ENCODE measurements at places on chromosomes 4 and X. TPM values are rescaled to one million over a fixed set of nuclear protein-coding genes. Genes with fewer than 3 reads are reported as not detected.

- no peak for DNase-seq
These were observed 38.2 kb downstream of the HPGDS start for GRCh38 chr4:94304365-94304971.

AR gene
- 3.3 TPM for total RNA-seq

USP17L21 gene
- total RNA-seq: not detected

- DNase-seq: no peak
These were observed 101.2 kb downstream of the CBR4 start for GRCh38 chr4:168908851-168909273.

- no peak for DNase-seq
These were observed 295.3 kb downstream of the PDGFC start for GRCh38 chr4:156676116-156676851.

DNA sequence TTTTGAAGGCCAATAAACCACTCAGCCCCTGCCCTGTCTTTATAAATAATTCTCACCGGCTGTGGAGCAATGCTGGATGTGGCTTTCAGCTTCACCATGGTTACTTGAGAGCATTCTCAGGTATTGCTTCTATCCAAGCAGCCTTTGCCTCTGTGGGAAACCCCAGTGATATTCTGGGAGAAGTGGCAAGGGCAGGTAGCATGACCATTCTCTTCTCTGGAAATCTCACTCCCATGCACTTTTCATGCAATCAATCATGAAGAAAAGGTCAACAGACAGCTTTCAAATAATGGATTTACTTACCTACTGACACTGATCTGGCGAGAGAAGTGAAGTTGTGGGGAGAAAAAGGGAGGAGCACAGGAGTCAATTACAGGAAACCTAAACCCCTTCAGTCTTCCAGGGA, 49.5 kb downstream of the UNC5C start:
- no peak for DNase-seq

GRCh38 chr4:38684951-38685844, 21.2 kb downstream of the KLF3 start:
- no peak for DNase-seq

DNA sequence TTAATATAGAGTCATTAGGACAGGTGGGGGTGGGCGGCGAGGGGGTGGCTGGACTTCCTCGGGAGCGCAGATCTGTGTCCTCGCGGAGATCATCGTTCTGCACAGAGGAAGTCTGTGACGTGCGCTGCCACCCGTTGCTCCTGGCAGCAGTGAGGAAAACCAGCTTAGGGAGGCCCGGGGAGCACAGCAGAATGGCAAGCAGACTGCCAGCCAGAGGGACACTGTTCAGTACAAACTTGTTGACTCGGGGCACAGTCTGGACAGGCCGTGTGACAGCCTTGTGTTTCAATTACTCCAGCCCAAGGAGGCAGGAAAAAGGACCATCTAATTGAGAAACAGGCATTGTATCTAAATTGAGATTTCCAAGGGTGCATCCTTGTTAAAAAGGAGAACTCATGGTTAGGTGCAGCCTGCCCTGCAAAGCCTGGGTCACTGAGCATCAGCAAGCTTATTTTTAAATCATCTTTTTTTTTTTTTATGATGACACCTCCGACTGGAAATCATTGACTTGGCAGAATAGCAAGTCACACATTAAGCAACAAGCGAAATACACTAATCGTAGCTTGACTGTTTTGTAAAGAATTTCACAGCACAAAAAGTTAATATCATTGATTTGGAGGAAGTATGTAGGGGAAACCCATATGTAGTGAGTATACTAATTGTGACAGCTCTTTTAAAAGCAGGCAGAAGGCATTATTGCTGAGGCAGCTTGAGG, 512.0 kb upstream of the FAT1 start:
- no peak for DNase-seq

GRPR gene
- total RNA-seq: 0.17 TPM

DNA sequence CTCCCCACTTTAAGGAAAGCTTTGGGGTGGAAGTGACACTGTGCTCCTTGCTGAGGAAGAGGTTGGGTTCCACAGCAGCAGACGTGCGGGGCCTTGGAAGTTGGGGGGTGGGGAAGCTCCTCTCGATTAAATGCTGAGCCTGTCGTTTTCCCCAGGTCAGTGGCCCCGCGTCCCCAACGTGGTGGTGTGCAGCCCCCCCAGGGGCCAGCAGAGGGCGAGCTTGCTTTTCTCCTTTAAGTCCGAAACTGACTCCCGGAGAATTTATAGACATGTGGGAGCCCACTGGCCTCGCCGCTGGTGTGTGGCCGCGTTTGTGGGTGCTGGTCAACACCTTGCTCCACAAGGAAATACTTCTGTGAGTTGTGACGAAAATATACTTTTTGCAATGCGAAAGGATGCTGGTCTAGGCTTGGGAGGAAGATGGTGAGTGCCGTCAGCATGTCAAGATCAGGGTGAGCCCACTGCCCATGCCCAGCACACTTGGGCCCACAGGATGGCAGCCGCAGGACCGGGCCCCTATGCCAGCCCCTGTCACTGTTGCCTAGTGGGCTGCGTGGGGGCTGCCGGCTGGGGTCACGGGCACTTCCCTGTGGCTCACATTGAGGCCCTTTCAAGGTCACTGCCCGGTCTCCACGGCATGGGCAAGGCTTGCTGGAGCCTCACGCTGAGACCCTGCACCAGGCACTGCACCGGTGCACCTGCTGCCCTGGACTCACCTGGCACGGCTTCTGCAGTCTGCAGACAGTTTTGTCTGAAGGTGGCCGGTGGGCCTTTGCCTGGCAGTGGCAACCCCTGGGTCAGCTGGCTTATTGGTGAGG, 9.4 kb downstream of the UVSSA start:
- DNase-seq: no peak

SPANXB1 gene
- not detected for total RNA-seq

- no peak for DNase-seq
These were observed 991.4 kb downstream of the ARAP2 start for GRCh38 chr4:35252866-35253265.

- no peak for DNase-seq
These were observed 1.6 kb downstream of the GRIA3 start for GRCh38 chrX:123185721-123186120.

GRCh38 chrX:6968231-6968630, 179.3 kb upstream of the STS start:
- DNase-seq: no peak

DNA sequence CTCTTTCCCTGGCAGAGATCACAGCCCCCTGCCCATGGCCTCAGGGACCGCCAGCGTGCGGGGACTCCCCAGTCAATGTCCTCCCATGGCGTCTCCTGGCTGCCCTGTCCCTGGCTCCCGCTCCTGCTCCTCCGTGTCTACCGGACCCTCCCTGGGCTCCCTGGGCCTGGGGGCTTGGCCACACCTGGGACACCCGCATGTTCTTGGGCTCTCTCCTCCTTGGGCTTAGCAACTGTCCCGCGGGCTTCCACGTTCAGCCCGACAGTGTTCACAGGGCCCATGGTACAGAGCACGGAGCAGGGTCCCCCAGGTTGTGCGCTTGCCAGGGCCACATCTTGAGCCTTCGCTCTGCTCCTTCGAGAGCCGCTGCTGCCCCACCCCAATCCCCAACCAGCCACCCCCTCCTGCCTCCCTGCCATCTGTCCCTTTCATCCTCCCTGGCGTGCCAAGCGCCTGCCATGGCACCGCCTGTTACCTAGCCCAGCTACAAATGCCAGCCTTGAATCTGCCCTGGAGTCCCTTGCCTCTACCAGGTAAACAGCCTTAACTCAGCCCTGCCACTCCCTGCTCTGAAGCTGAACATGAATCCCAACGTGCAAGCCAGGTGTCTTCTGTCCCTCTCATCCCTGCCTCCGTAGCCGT, 3.9 kb downstream of the AVPR2 start:
- DNase-seq: peak; percentile 90

- DNase-seq: no peak
These were observed 1.0 kb upstream of the DAPP1 start for GRCh38 chr4:99815597-99816011.

- peak; percentile 19 for DNase-seq
These were observed 246.7 kb upstream of the DIPK2B start for GRCh38 chrX:45447331-45447730.

KDR gene
- total RNA-seq: 0.67 TPM

DNA sequence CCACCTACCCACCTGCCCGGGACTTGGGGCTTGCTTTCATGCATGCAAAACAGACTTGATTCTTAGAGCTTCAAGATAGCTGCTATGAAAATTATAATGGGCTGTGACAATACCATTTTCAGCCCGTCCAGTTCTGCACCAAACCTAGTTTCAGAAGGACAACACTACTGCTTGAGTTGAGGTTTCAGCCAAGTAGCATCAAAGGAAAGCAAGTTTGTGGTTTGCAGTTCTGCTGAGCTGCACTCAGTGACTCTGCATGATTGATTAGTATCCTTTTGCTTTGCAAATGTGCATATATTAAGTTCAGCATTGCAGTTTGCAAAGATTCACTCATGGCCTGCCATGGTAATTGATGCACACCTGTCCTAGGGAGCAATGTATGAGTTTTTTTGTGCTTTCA, 442.7 kb downstream of the RPA4 start:
- no peak for DNase-seq

DNA sequence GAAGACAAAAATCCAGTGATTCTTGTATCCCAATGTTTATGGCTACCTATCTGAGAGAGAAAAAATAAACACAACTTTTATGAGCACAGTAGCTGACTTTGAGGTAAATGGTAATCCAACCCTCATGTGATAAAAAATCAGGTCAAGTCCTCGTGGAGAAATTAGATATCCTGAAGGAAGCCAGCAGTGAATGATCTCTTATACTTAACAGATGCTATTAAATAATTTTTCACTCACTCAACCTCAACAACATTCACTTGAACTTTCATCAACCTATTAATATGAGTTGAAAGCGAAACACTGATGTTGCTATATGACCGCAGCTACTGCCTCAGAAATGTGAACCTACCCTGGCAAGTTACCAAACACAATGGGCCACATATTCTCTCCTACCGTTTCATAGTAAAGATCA, 105.4 kb downstream of the GPC3 start:
- no peak for DNase-seq

DNA sequence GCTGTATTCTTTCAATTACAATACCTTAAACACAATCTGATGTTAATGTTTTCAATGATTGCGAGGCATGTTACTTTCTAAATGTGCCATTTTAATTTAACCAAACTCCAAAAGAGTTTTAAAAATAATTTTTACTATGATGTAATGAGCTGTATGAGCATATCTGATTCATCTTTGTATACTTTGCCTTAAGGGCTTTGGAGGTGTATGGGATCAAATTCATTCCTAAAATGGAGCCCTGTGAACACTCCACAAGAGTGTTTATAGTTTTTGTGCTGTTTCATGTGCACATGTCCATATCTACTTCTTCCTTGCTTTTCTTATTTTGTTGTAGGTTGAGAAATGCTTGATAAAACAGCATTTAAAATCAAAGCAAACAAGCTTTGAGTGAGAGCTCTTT, 82.4 kb downstream of the ATP10D start:
- no peak for DNase-seq

DNA sequence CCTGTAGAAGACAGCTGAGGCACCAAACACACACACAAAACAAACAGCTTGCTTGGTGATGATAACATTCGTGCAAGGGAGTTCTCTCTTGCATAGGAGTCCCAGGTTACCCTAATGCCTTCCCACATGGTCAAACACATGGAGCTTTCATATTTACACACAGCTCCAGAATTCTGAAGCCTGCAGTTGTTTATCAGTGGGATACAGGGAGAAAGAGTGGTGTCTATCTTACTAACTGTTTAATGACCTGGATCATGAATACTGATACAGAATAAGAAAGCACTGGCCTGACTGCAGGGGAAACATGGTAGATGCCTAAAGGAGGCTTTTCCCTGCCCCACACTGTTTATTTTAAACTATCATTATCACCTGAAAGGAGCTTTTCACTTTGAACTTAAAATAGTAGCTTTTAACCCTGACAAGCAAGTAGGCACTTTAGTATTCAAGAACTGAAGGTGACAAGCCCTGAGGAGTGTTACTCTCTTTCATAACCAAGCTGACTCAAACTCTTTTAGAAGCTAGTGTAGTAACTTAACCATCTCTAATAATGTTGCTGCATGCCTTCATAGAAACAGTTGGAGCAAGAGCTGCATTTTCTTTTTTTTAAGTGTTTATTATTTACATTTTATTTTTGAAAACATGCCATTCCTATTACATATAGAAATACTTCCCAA, 15.6 kb downstream of the TET2 start:
- no peak for DNase-seq

DNA sequence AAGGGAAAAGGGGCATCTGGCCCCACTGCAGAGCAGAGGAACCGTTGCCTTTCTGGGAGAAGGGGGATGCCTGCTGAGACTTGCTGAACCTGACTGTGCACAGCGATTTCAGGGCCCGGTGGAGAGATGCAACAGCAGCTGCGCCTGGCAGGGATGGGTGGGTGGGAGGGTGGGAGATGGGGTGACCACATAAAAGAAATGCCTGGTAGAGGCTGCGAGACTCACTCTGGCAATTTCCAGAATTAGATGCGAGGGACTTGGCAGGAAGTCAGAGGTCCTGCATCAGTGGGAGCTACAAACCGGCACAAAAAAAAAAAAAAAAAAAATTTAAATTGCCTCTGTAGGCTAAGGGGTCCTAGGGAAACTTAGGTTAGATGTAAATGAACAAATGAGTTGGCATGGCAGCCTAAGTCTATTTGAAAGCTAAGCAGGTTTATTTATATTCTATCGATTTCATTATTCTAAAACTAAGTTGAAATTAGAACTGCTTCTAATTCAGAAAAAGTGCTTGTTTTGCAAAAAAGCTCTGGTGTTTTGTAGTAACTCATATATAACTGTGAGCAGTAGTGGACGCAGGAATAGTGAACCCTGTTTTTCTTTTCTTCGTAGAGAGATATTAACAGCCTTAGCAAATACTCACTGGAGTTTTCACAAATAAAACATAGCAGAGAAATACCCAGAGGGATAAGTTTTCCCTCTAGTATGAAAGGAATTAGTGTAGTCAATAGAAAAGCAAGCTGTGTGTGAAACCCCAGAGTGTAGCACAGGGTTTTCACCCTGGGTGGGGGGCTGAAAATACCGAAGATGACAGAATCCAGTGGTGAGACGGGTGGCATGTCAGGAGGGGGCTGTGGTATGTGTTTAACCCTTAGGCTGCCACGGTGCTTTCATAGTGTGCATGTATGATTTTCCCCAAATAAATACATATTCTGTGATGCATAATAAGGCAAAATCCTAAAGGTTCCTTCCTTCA, 130.1 kb downstream of the EGF start:
- DNase-seq: no peak

CYSLTR1 gene
- not detected for total RNA-seq

DNA sequence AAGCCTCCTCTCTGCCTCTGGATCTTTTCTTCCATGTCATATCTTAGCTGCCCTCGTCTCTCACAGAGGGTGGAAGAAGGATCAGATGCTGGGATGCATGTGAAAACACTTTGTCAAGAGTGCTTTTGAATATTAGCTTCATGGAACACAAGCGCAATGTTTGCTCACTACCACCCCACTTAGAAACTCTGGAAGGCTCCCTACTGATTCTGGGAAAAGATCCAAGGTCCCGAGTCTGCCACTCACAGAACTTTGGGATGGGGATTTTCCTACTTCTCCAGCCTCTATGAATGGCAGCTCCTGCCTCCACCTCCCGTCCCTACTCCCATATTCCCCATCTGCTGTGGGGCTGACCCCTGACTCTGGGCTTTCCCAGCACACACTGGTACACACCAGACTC, 40.2 kb upstream of the CRMP1 start:
- no peak for DNase-seq

MAGEA3 gene
- not detected for total RNA-seq

- no peak for DNase-seq
These were observed 12.2 kb downstream of the ITIH6 start for GRCh38 chrX:54785901-54786300.

Data from chondrocyte (in vitro differentiated cells).